ENCODE measurements at places on chromosomes 1 and 21.

- DNase-seq, result no peak
Observed at GRCh38 chr1:83839566-83840173, 159.3 kb downstream of the TTLL7 start.

DNA sequence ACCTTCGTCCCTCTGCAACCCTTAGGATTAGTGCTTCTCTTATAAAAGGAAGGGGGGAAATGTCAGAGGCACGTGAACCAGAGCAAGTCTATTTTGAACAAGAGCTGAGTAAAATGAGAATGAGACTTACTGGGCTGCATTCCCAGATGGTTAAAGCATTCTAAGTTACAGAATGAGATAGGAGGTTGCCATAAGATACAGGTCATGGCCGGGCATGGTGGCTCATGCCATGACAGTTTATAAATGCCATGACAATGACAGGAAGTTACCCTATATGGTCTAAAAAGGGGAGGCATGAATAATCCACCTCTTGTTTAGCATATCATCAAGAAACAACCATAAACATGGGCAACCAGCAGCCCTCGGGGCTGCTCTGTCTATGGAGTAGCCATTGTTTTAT lies 2.5 kb upstream of the AQP10 start:
- no peak for DNase-seq

GRCh38 chr21:31157756-31158155 lies 119.5 kb upstream of the KRTAP19-8 start:
- DNase-seq, result no peak

GRCh38 chr1:77966291-77966690 lies 12.6 kb downstream of the FUBP1 start:
- no peak for DNase-seq

DNA sequence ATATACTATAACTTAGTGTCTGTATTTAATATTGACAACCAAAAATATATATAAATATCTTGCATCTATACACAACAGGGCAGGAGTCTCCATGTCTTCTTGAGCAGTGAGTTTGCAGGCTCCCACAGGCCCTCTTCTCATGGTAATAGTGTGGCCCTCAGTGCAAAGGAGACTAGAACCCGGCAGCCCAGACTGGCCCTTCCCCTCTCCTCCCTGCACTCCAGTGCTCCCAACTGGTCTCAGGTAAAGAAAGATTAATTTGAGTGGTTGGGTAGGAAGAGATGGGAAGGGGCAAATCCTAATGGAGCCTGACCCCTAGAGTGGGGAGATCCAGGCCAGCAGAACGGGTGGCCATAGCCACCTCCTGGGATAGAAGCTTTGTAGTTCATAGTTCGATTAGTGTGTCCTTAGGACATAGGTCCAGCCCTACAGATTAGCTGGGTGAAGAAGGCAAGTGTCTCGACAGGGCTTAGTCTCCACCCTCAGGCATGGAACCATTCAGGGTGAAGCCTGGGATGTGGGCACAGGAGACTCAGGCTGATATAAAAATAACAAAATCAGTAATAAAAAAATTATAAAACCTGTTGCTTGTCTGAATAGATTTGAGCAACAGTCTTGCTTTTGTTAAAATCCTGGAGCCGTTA lies 32.3 kb downstream of the SLC2A1 start:
- no peak for DNase-seq

DNA sequence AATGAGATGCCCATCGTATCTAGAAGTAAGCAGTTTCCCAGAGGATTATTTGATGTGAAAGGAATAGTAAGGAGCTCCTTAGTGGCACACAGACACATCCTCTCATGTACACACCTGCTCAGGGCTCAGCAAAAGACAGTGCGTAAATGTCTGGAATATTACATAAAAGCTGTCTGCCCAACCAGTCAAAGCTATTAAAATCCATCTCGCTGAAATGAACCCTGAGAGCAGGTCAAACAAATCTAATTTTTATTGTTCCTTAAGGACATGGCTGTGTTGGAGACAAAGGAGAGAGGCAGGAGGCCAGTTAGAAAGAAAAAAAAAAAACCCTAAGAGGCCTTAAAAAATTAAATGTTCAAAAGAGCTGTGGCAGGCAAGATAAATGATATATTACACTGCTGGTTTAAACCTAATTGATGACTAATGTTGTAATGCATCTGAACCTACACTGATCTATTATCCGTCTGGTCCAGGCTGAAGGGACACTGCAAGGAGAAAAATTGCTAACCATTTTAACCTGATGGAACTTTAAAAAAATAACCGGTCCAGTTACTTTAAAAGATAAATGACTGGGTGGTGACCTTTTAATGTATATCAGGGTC lies 58.5 kb upstream of the FGGY start:
- no peak for DNase-seq

Data from uterus (tissue), 4 donors.